ENCODE measurements at places on chromosomes 7 and 10.
A peak's percentile ranks its signal among the peaks of the same experiment; 100 is the strongest.

DNA sequence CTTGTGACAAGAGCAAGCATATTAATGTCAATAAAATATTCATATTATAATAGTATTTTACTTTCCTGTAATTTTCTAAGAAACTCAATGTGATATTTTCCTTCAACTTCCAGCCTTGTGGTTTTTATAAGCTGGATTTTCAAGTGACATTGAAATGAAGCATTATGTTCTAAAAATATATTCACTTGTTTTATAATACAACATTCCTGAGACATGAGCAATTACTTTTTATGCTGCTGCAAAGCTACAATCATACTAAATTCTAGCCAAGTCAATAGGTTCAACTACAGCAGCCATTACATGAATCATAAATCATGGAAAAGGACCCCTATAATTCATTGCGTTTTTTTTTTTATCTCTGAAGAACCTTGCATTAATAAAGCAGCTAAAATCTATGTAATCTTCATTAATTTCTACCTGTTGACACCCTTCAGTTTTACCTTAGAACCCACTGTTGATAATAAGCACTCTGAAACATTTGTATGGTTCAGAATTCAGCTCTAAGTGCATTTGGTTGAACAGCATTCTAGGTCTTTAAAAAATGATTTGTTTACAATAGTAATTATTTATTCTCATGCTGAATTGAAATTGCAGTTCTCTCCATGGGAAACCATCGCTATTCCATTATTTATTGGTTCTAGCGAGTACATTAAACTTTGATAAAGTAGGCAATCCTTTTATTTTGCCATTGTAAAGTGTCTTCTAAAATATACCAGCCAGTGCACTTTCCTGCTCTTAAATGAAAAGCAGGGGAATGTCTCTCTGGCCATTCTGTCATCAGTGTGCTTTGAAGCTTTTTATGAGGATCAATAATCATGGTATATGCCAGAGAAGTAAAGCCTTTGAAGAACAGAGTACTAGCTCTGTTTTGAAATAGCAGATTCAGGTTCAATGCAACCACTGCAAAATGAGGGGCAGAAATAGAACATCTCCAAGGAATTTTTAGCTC, 132.6 kb downstream of the GNAT3 start:
- DNase-seq: no peak

DNA sequence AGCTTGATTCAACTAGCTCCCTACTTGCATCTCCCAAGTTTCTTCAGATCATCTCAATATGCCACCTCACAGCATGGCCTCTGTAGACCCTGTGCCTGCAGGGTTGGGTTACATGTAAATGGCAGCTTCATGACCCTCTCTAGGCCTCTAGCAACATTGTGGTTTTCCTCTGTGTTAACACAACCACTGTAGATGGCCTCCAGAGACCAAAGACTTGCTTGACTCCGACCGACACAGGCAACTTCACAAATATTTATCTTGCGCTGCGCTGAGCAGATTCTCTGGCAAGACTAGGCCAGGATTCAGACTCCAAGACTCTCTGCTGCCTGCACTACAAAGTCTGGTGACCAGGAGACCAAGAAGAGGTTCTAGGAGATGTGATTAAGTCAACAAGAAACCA, 75.9 kb downstream of the CNOT4 start:
- DNase-seq: no peak

- no peak for DNase-seq
Observed at GRCh38 chr7:7681191-7681935, 37.0 kb downstream of the RPA3 start.

DNA sequence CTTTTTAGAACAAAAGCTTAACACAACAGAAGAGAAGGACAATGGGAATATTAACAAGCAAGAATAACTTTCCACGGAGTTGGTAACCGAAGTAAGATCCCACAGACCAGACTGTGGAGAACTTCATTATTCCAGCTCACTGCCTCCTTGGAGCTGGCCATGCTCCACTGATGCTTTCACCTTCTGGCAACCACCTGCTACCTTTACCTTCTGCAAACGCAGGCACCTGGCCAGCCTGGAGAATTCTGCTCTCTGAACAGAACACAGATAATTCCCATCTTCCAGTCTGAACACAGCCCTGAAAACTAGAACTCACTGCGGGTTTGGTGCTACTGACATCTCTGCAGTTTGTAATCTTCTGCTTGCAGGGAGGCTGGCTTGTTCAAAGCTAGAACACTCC, 66.5 kb downstream of the JAZF1 start:
- no peak for DNase-seq

- peak; percentile 37 for DNase-seq
Observed at GRCh38 chr10:131211965-131212619, 99.4 kb downstream of the TCERG1L start.

DNA sequence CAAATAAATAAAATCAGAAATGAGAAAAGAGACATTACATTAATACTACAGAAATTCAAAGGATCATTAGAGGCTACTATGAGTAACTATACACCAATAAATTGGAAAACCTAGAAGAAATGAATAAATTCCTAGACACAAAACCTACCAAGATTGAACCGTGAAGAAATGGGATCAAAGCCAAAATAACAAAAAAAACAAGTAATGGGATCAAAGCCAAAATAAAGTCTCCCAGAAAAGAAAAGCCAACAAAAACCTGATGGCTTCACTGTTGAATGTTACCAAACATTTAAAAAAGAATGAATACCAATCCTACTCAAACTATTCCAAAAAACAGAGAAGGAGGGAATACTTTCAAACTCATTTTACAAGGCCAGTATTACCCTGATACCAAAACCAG, 20.0 kb downstream of the GSDME start:
- no peak for DNase-seq

DNA sequence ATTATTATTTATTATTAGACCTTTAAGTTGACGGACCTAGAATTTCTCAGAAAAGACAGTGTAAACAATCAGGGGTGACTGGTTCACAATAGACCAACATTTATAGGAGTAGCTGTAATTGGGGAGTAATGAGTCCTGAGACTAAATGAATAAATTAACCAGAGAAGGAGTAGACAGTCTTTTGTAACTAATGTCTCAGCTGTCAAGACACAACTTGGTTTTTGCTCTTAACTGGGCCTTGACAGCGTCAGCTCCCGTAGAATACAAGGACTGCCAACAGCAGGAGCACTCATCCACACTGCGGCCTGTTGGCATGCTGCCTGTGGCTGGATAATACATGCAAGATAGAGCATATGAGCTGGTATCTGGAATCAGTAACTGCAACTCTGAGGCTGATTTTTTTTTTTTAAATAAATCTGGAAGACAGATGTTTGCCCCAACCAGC, 123.9 kb downstream of the CACNA2D1 start:
- DNase-seq: no peak

- no peak for DNase-seq
Observed at GRCh38 chr10:32362571-32362970, 15.6 kb upstream of the EPC1 start.

DNA sequence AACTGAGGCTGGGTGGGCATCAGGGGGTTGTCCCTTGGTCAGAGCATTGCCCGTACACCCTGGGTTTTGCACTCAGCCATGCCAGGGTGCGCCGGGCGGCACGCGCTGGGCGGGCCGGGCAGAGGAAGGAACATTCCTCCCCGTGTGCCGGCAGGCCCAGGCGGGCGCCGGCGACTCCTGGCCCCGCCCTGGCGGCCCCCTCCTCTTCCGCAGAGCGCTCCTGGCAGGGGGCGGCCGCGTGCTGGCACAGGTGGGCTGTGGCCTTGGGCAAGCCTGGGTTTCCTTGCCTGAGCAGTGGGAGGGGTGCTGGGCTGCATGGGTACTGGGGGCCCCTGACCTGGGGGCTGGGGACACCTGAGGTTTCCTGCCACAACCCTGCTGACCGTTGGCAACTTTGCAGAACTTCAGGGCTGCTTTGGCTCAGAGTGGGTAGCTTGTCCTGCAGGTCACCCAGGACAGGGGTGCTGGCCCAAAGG, 3.9 kb downstream of the LFNG start:
- no peak for DNase-seq

DNA sequence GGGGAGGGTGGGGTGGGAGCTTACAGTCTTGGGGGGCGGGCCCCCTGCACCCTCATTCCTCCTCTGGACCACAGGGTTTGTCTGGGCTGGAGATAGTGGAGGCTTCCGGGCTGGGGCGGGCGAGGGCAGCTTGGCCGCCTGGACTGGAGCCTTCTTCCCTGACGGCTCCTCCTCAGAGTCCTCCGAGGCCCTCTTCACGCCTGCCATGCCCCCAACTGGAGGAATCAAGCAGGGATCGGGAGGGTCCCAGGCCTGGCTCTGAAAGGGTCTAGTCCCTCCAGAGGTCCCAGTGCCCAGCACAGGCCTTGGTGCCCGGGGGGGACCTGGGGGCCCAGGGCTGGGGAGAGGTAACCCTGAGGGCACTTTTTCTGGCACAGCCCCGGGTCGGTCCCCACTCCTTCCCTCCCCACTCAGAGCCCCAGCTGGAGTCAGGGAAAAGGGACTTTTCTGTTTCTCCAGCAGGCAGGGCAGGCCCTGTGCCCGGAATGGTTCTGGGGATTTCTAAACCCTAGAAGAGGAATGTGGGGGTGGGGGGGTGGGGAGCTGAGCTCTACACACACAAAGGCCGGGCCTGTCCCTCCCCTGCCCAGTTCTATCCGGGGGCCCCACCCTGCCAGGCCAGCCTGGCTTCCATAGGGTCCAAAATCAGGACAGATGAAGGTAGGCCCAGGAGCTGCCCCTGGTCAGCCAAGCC, 11.6 kb downstream of the MICALL2 start:
- no peak for DNase-seq

- no peak for DNase-seq
Observed at GRCh38 chr10:91983416-91983815, 59.8 kb downstream of the BTAF1 start.

GRCh38 chr7:50304911-50305582, 531 bp downstream of the IKZF1 start:
- DNase-seq: no peak

DNA sequence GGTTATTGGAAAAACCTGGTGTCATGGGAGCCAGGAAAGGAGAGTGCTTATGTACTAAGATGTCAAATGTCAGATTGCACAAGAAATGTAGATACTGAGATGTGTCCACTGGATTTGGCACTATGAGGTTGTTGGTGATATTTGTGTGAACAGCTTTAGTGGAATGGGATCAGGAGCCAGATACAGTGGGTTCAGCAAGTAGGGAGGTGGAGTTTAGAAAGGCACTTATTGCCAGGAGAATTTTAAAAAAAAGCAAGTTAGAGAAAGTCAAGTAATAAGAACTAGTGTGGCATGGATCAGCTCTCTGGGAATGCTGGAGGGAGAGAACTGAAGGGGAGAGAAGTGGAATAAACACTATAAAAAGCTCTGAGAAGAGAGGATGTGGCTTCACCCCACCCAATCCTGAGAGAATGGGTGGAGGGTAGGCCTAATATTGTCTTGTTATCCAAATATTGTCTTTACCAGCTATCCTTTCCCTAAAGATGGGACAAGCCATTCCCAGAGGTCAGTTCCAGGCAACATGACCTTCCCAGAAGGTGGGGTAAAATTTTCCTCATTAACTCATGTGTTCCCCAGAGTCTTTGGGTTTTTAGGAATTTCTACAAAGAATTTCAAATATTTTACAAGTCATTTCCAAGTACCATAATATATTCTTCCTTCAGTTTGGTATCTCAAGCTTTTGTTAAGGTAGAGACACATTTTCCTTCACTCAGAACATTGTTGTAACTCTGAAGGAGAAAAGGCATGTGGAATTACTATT, 42.3 kb downstream of the ENTPD1 start:
- DNase-seq: no peak

DNA sequence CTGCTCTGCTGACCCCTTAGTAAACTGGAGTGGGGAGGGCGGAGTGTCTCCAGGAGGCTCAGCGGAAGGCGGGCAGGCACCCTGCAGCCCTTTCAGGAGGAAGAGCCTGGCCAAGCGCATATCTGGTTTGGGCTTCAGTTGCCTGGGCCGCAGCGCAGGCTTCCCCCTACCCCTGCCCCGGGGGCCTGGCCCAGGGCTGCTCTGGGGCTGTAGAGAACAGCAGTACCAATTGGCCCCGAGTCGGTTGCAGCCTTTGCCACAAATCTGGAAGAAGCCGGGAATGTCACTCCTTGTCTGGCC, 28.1 kb upstream of the JAKMIP3 start:
- DNase-seq: no peak

- DNase-seq: no peak
Observed at GRCh38 chr7:133704453-133704852, 422.7 kb upstream of the LRGUK start.
